ENCODE measurements at places on chromosomes 4 and X.

DNA sequence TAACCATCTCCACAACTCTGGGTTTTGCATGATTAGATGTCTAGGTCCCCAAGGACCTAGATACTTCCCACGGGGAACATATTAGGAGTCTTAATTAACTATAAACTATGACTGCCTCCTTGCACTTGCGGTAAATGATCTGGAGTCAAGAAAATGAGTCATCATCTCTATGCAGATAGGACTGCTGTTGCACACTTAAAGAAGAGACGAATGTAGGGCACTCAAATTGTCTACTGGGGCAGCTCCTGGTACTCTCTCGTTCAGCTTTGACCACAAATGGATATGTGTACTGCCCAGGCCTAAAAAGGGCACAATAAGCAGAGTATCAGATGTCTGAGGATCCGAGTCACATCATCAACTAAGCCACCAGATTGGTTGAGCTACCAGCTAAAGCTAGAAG, 1783.4 kb upstream of the AGA start:
- no peak for DNase-seq

DNA sequence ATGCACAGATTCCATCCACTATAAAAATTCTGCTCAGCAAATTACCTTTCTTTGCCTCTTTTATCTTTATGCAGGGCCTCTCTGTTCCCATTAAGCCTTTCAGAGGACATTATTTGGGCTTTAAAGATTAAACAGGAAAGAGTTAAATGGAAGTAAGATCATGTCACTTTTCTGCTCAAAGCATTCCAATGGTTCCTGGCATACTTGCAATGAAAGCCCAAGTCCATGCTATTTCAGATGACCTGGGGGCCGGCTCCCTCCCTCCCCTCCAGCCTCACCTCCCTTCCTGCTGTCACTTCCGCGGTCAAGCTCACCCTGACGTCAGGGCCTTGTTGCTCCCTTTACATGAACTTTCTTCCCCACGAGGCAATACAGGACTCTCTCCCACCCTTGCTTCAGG, 125.5 kb downstream of the C4orf51 start:
- no peak for DNase-seq

GRCh38 chrX:74242050-74242449, 61.9 kb upstream of the ZCCHC13 start:
- no peak for DNase-seq

DNA sequence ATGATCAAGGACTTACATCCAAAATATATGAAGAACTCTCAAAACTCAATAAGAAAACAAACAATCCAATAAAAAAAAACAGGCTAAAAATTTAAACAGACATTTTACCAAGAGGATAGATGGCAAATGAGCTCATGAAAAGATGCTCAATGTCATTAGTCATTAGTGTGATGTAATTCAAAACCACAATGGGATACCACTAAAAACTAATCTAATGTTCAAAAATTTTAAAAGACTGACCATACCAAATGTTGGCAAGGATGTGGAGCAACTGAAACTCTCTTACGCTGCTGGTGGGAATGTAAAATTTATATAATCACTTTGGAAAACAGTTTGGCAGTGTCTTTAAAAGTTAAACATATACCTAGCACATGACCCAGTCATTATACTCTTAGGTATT, 43.7 kb downstream of the RPS6KA6 start:
- DNase-seq = no peak

DNA sequence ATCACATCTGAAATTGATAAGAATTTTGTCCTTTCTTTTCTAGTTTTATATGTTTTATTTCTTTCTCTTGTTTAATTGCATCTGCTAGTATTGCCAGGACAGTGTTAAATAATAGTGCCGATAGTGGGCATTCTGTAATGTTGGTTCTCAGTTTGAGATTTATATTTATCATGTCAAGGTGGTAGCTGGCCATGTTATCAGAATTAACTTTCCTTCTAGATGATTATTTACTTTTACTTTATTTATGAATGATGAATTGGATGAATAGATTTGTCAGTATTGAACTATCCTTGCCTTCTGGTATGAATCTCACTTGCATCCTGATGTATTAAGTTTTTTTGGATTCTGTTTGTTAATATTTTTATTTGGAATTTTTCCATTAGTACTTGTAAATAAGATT, 42.7 kb downstream of the METAP1 start:
- no peak for DNase-seq

- DNase-seq = no peak
These were observed 114.6 kb downstream of the TBCK start for GRCh38 chr4:106201373-106201772.

GRCh38 chrX:150329868-150330267, 33.2 kb upstream of the MAMLD1 start:
- DNase-seq = no peak

- no peak for DNase-seq
These were observed 550.5 kb upstream of the BOD1L1 start for GRCh38 chr4:14177987-14178386.

DNA sequence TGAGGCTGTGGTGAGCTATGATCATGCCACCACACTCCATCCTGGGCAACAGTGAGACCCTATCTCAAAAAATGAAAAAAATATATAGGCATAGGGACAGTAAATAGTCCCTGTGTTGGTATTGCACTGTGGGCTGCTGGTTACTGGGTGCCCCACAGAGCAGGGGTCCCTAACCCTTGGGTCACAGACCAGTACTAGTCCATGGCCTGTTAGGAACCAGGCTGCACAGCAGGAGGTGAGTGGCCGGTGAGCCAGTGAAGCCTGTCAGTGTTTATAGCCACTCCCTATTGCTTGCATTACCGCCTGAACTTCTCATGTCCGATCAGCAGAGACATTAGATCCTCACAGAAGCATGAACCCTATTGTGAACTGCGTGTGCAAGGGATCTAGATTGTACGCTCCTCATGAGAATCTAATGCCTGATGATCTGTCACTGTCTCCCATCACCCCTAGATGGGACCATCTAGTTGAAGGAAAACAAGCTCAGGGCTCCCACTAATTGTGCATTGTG, 106.5 kb downstream of the TNIP2 start:
- DNase-seq = no peak
